Ammon's horn (tissue), 1 donor: ENCODE measurements at places on chromosomes 3 and 15.
A peak's percentile ranks its signal among the peaks of the same experiment; 100 is the strongest.

GRCh38 chr3:133595341-133595740 is 21.9 kb downstream of the CDV3 start:
- no peak for DNase-seq

DNA sequence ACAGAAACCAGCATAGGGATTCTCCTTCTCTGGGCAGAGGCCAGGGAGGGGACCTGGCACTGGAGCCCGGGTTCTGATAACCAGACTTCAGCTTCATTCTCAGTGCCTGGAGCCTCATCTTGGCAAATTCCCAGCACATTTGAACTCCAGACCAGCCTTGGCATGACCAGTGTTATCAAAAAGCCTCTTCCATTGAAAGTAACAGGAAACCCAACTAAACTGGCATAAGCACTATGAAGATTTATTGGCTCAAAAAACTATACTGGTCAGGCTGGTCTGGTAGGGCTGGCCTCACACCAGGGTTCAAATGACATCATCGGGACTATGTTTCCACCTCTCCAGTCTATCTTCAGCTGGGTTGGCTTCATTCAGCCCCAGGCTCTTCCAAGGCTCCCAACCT is 48.1 kb upstream of the THUMPD3 start:
- DNase-seq: no peak

DNA sequence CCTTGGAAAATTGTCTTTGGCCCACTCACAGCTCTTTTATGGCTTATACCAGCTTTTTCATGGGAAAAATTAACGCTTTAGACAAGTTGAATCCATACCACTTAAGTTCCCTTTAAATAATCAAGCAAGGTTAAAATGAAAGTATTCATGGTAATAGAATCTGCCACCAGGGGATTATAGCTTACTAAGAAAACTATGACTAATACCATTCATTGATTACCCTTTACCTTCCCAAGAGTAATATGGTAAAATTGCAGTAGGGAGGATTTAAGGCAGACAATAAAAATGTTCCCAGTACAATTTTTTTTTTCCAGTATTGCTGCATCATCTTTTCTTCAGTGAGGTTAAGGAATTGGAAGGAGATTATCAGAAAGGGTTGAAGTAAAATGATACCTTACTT is 641.1 kb upstream of the NAALADL2 start:
- no peak for DNase-seq

- no peak for DNase-seq
Measured at GRCh38 chr3:141331377-141332318, 36.7 kb upstream of the ZBTB38 start.

DNA sequence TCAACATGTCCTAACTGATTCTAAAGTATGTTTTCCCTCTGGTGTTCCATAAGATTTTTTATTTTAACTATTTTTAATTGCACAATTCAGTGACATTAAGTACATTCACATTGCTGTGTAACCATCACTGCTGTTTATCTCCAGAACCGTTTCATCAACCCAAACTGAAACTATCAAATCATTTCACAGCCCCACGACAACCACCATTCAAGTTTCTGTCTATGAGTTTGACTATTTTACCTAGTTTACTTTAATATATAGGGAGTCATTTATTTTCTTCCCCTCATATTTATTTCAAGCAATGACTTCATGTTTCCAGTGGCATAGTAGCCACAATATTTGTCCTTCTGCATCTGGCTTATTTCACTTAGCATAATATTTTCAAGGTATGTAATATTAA is 8.4 kb downstream of the RTP1 start:
- DNase-seq: no peak

DNA sequence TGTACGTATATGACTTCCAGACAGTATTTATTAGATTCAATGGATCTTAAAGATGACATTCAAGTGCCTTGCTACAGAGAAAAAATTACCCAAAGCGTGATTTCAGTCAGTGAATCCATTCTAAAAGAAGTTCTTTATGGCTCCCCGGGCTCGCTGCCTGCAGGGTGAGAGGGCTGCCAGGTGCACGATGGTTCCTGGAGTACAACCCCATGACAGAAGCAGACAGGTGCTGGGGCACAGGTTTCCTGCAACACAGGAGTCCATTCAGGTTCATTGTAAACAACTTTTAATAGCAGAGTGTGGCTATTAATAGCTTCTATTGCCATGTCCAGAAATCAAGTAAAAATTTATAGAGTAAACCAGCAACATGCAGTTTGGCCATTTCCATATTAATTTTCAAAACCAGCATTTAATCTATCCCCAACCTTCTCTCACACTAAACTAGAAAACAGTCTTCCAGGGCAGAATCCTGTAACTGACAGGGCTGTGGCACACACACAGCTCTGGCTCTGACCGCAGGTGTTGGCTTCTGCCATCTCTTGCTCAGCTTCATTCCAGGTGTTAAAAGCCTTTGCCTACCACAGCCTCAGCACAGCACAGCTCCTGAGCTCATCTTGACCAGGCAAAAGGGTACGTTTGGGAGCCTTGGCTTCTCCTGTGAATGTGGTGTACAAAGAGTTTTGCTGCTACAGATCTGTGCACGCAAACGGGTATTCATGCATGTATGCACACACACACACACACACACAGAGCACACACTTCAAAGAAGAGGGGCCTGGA is 185.9 kb downstream of the MEX3B start:
- DNase-seq: no peak

- DNase-seq: no peak
Measured at GRCh38 chr15:69013726-69014406, 629 bp upstream of the NOX5 start.

DNA sequence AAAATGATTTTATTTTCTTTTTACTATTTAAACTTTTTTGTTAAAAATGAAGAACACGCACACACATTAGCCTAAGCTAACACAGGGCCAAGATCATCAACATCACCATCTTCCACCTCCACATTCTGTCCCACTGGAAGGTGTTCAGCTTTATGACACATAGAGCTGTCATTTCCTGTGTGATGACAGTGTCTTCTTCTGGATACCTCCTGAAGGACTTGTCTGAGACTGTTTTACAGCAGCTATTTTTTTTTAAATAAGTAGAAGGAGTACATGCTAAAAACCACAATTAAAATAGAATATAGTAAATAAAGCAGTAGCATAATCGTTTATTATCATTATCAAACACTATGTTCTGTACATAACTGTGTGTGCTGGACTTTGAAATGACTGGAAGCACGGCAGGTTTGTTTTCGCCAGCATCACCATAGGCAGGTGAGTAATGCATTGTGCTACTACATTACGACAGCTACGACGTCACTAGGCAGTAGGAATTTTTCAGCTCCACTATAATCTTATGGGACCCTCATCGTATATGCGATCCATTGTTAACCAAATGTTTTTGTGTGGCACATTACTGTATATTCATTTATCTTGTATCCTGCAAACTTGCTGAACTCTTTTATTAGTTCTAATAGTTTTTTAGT is 72.8 kb downstream of the KLF15 start:
- DNase-seq: no peak

DNA sequence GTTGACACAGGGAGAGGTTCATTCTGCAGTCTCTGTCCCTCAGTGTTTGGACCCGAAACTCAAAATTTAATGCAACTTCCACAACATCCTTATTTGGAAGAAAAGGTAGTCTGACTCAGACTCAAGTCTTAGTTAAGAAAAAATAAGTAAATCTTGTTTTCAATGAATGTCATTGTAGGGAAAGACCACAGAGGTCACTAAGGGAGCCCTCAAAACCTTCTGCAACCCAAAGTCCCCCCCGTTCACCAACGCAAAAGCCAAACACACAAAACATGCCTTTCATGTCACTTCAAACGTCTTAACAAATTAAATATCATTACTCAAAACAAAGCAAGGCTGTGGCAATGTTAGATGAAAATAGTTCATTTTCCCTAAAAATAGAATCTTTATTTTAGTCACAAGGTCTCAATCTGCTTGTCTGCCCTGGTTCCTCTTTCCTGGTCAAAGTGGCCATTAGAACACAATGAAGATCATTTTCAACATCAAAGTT is 20.9 kb upstream of the SSUH2 start:
- DNase-seq: no peak

GRCh38 chr3:103057003-103057402 is 622.2 kb downstream of the ZPLD1 start:
- no peak for DNase-seq

GRCh38 chr3:100289339-100289738 is 28.5 kb downstream of the TBC1D23 start:
- DNase-seq: peak; percentile 27

DNA sequence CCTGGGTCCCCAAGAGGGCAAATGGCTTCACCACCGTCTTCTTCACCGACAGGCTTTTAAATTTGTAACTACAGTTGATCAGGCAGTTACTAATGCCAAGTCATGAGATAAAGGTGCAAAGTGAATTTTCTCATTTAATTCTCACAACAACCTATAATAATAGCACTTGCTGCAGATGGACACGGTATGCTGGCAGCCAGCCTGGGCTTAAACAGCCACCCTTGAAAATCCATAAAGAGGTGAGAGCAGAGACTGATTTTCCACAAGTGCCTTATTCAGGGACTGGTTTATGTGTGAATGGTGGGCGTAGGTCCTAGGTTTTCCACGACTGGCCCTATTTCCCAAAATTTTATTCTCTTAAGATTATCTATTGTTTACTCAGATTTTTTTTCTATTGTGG is 117.8 kb downstream of the RAB11A start:
- no peak for DNase-seq

- DNase-seq: no peak
Measured at GRCh38 chr3:132623646-132624045, 26.6 kb downstream of the ACKR4 start.

- DNase-seq: no peak
Measured at GRCh38 chr3:138326866-138327595, 2.6 kb downstream of the NME9 start.

DNA sequence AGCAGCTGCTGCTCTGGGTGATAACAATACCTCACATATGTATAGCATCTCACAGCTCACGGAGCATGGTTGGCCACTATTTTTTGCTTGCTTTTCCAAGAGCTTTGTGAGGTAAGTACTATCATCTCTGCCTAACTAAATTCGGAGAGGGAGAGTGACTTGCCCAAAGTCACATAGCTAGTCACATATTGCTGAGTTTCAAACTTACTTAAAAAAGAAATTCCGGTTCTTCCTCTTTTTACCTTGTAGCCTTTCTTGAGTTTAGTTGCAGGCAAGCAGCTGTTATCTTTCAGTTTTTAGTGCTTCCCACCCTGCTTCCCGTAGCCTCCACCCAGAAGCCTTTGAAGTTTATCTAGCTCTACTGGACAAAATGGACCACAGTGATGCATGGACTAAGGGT is 309.2 kb downstream of the PDCD6IP start:
- DNase-seq: no peak

GRCh38 chr15:60574801-60575631 is 96.1 kb upstream of the ICE2 start:
- DNase-seq: no peak

DNA sequence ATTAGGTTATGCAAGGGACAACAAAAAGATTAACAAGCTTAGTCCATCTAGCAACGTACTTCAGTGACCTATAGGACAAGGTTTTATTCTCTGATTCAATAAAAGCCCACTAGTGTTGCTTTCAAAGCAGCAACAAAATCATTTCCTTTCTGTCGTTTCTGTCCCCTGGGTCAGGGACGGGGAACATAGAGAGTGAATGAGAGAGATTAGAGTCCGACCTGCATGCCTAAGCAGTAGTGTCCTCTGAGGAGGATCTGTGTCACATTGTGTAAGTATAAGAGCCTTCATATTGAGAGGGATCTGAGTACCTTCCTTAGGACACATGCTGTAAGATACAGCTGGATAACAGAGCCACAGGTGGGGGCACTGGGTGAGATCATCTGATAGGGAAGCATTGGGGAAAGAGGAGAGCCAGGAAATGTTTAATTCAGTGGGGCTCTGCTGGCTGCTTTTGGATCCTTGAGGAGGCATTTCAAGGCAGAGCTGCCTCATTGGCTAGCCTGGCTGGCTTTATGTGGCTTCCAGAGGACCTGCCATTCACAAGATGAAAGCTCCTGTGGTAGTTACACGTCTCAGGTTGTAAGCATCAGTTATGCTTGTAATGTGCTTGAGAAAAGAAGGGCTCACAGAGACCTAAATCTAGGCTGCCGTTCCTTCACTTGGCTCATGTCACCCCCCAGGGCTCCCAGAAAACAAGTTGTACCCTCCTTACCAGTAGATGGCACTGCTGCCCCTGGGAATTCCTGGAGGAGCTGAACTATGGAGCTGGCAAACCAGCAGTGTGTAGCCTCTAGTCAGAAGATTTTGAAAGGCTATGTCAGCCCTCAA is 2.7 kb downstream of the TMEM108 start:
- DNase-seq: peak; percentile 93

DNA sequence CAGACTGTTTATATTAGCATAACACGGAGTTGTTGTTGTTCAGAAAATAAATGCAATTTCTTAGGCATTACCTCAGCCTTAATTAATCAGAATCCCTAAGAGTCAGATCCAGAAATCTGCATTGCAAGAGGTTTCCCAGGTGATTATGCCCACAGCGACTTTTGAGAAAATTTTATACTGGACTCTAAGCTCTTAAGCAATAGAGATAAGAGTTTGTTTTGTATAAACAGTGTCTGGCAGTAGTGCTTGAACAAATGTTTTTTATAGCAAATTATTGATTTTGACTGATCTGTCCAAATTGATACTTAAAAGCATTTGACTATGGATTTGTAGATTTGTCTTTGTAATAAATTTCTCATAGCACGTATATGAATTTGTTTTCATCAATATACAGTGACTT is 92.8 kb downstream of the ZBBX start:
- DNase-seq: no peak

DNA sequence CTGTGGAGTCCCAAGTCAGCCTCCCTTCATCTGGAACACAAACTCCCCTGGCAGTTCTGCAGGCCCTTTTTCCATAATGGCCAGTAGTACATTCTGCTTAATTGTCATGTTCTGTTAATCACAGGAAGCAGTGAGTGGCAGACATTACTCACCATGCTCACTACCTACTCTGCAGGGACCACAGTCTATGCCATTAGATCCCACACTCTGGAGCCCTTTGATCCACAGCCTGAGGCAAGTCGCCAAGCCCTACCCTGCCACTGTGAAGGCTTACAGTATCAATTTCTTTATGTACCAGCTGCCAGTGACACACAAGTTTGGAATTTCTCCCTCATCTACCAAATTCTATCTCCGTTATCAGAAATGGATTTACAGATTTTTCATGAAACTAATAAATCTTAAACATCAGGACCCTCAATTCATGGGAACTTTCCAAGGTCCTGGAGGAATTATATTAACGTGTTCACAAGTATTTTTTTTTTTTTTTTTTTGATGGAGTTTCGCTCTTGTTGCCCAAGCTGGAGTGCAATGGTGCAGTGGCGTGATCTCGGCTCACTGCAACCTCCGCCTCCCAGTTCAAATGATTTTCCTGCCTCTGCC is 20.6 kb upstream of the WWTR1 start:
- DNase-seq: no peak

DNA sequence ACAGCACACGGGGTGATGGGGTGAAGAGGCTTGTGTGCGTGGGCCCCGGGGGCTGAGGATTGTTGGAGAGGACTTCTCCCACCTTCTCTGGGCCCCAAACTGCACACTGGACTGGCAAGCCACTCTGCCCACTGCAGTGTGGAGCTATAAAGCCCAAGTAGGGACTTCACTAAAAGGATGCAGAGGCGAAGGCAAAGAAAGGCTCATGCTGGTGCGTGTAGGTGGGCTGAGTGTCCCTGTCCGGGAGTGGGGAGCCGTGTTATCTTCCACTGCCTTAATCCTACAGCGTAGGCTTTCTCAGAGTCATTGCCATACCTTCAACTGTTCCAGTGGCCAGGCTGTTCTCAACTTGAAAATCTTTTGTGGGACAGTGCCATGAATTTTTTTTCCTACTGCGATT is 3.9 kb downstream of the PPARG start:
- no peak for DNase-seq

GRCh38 chr3:152054315-152054714 is 180.9 kb downstream of the SUCNR1 start:
- no peak for DNase-seq
